ENCODE measurements at places on chromosomes 11 and 22.

GRCh38 chr11:32396331-32396730 is 39.0 kb downstream of the WT1 start:
- DNase-seq = no peak

DNA sequence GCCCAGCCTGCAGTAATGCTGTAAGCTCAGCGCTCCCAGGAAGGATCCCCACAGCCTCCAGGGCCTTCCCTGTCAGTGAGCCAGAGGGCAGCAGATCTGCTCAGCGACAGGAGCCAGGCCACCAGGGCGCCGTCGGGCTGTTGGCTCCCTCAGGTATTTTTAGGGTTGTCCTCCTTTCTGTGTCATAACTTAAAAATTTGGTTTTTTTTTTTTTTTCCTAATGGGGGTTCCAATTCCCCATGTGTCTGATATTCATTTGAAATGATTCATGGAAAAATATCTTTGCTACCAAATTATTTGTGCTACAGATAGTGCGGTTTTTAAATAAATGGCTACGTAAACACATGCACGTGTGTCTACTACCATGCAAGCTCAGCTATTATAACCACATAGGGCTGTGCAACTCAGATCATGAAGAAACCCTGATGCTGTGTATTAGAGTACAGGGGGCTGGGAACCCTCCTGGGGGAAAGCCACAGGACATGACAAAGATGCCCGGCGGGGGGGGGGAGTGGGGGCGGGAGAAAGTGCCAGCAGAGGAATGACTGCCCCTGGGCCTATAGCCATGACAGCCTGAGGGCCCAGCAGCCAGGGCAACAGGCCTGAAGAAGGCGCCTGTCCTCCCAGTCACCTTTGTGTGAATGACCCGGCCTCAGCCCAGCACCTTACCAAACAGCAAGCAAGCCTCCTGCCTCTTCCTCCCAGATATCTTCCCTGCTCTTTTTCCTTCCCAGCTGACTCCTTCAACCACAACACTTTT is 89.3 kb downstream of the NAT10 start:
- no peak for DNase-seq

GRCh38 chr22:48393041-48393370 is 1434.7 kb downstream of the BRD1 start:
- no peak for DNase-seq

DNA sequence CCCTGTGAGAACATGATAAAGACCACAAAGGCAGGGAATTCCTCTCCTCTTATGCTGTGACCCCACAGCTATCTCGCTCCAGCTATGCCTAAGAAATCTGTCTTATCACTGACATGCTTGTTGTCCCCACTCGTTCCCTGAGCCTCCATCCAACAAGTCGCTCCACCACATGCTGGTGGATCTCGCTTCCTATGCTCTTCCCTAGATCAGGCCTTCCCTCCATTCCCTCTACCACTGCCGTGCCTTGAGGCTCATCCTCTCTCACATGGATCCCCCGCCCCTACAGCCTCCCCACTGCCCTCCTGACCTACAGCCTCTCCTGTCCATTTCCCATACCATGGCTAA is 1.4 kb upstream of the DGAT2 start:
- no peak for DNase-seq

DNA sequence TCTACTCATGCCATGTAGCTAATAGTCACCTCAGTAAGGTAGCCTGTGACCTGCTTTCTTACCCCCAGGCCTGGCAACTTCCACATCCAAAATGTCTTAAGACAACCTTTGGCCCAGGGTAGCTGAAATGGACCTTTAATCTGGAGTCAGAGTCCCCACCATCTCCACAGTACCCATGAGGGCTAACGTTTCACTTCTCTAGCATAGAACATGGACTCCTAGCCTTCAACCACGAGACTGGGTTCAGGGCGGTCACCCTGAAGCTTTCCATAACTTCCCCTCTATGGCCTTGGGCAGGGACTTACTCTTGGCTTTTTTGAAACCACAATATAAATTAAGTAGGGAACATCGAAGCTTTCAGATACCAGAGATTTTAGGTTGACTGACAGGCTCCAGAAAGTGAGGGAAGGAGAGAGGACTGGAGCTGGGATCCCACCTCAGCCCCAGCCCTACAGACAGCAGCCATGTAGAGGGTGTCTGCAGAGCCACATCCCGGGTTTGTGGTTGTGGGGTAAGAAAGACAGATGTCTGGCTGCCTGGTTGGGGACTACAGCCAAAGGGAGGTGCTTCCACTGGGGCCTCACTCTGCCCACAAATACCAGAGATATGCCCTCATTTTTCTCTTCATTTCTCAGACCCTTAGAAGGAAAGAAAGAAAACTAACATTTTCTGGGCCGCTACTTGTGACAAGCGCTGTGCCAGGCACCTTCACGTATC is 2.6 kb downstream of the TBC1D10A start:
- no peak for DNase-seq

- DNase-seq = no peak
Measured at GRCh38 chr11:129965248-129965647, 37.4 kb downstream of the PRDM10 start.

DNA sequence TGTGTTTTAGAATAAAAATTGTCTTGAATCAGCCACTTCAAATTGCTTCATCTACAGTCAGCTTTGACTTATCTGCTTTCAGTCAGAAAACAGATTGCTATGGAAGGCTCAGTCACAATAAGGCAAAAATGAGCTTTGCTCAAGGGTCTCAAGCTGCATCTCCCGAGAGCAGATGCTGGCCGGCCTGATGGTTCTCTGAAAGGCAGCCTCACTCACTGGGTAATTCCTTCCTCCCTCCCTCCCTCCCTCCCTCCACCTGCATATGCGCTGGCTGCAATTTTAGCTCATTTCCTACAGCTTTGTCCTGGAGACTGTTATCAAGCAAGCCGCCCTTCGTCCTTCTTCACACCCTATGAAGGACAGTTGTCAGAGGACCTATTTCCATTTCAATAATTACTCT is 1.6 kb upstream of the IZUMO1R start:
- no peak for DNase-seq

DNA sequence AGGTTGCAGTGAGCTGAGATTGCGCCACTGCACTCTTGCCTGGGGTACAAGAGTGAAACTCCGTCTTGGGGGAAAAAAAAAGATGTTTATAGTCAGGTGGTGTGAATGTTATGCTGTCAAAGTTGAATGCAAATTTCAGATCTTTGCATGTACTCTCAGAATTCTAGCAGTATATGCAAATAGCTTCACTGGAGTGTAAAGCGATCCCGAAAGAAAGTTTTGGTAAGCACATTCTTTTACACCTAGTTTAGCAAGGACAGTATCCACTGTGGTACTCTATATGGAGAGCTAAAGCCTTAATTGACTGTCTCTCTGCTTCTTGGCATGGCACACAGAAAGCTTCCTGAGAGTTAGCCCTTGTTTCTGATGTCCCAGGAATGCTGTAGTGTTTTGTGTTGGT is 4.0 kb downstream of the JAM3 start:
- no peak for DNase-seq

- no peak for DNase-seq
Measured at GRCh38 chr11:110522471-110522870, 92.7 kb downstream of the FDX1 start.
